Hematopoietic multipotent progenitor cell treated with erythropoietin and hydrocortisone succinate and interleukin-3 and kit ligand, for 17 days (in vitro differentiated cells): ENCODE measurements at places on chromosomes 7 and 10.
A peak's percentile ranks its signal among the peaks of the same experiment; 100 is the strongest.

- DNase-seq: no peak
These were observed 662.5 kb downstream of the TYW1 start for GRCh38 chr7:67659091-67659490.

GRCh38 chr7:151376218-151376902 lies 33.5 kb downstream of the WDR86 start:
- DNase-seq: no peak

DNA sequence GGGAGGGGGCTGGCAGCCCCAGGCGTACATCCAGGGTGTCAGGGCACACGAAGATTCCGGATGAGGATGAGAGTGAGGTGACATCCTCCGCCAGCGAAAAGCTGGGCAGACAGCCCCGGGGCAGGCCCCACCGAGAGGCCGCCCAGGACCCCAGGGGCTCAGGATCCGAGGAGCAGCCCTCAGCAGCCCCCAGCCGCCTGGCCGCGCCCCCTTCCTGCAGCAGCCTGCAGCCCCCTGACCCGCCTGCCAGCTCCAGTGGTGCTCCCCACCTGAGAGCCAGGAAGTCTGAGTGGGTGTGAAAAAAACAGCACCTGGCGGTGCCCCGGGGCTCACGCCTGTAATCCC lies 3.2 kb downstream of the GJD4 start:
- DNase-seq: no peak

- DNase-seq: no peak
These were observed 77.9 kb downstream of the HERPUD2 start for GRCh38 chr7:35617041-35617440.

DNA sequence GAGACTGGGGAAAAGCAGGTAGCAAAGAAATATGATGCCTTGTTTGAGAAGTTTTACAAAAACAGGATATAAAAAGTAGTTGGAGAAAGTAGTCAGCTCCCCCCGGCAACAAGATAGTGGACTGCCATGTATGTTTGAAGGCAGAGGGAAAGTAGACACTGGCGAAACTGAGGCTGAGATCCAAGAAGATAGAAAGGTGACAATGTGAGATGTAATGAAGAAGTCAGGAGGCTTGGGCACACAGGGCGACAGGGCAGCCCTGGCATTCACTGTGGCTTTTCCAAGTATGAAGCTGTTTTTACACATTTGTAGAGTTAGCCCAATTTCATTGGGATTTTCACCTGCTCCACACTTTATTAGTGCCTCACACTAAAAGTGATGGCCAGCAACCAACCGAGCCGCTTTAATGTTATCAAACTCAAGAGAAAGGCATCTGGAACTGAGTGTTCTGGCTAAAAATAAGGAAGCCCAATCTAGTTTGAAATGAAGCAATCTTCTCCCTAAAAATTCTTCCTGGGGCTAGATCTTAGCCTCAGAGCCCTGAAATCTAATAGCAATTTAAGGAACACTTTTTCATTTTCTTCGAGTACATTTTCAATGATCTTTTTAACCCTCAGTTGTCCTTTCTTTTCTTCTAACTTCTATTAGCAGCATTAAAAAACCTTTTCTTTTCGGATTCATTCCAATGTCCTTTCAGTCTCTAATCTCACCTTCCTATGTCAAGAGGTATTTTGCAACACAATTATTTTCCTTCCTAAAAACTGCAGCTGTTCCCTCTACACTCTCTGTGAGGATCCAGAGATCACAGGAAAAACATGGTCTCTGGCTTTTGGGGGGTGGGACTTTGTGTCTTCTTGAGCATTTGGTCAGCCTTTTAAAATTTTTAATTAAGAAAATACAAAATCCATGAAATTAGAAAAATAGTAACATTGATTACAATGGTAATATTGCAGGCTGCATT lies 108.0 kb downstream of the RNLS start:
- no peak for DNase-seq

DNA sequence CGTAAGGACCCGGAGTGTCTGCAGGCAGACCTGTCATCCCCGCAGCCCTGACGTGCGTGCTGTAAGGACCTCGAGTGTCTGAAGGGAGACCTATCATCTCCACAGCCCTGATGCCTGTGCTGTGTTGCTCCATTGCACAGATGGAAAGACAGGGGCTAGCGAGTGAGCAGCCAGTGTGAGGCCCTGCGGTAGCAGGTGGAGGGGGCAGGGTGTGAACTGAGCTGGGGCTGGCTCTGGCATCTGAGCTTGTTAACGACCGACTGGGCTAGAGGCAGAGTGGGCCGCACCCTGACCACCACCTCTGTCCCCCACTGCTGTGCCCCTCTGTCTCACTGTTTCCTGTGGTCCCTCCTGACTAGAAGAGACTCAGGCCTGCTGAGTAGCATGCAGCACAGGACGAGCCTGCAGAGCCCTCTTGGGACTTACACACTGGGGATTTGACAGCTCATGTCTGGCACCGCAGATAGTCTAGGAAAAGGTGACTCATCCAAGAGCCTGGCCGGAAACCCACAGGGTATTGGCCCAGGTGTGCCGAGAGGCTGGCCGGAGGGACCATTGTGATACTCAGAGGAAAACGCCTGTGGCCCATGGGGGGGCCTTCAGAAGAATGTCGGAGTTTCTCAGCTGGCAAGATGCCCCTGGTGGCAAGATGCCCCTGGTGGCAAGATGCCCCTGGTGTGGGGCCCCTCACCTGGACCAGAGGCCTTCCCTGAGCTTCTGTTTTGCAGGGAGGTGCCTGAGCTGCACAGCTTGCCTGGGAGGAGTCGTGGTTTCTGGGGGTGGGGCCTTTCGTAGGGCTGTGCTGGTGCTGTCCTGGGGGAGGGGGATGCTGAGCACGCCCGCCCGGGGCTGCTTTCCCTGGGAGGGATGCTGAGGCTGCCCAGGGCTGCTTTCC lies 34.3 kb downstream of the INPP5A start:
- no peak for DNase-seq

- peak; percentile 78 for DNase-seq
These were observed 9.1 kb upstream of the TMEM236 start for GRCh38 chr10:17742918-17743317.

DNA sequence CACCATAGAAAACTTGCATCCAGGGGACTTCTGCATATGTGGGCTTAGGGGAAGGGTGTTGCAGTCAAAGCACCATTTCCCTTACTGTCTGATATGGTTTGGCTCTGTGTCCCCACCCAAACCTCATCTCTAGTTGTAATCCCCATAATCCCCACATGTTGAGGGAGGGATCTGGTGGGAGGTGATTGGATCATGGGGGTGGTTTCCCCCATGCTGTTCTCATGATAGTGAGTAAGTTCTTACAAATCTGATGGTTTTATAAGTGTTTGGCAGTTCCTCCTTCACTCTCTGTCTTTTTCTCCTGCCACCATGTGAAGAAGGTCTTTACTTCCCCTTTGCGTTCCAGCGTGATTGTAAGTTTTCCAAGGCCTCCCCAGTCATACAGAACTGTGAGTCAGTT lies 177.4 kb downstream of the ADK start:
- no peak for DNase-seq

GRCh38 chr7:124413029-124413428 lies 352.6 kb downstream of the GPR37 start:
- DNase-seq: no peak
